ENCODE measurements at places on chromosomes 2 and 18.

DNA sequence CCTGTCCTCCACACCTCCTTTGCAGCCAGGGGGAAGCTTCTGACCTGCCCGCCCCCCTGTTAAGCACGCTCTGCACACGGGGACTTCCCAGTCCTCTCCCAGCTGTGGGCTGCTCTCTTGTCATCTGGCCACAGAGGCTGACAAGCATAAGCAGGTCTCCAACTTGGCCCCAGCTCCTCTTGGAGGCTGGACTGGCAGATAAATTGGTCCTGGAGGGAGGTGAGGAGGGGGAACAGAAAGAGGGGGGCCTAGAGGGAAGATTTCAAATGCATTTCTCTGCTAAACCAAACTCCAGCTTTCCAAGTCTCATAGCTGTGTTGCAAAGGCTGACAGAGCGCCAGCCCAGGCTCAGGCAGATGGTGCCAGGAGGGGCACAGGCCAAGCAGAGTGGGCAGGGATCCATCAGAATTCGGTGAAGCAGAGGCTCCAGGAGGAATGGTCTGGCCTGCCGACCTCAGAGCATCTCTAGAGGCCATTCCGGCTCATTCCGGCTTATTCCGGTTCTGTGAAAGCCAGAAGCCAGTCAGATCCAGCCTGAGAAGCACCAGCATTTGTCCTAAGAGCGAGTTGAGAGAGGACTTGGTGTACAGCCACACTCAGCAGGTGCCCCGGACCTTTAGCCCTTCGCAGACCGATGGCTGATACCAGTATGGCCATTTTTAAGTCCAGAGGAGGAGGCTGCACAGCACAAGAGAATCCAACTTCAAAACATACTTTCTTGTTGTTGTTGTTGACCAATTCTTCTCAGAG is 508.9 kb upstream of the MYT1L start:
- DNase-seq = no peak

- DNase-seq = no peak
Observed at GRCh38 chr18:34809451-34810072, 99.5 kb downstream of the DTNA start.

DNA sequence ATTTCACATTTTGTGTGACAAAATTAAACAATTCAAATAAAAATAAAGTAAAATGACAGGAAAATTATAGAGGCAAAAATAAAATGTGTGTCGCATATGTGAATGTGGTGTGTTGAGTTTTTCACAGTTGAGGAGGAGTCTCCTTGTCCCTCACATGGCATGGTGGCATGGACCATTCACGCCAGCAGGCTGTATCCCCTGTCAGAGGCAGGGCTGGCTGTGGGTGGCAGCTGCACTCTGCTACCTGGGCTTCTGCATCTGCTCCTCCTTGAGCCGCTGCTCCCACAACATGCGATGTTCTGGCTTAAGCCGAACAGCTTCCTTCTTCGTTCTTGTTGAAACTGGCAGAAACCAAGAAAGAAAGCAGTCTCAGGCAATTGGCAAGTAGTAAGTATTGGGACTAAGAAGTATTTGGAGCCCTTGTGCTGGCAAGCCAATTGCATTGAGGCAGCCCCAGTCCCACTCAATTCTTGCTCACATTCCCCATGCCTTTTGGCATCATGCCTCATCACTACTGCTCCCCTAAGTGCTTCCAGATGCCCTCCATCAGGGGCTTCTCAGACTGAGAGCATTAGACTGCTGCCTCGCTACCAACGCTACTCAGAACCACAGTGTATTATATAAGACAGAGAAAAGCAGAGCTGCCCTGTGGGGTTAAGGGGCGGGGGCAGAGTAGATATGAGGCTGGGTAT is 177.9 kb upstream of the NABP1 start:
- peak; percentile 70 for DNase-seq

GRCh38 chr2:113277474-113278072 is 1.1 kb downstream of the PAX8 start:
- DNase-seq = peak; percentile 77

DNA sequence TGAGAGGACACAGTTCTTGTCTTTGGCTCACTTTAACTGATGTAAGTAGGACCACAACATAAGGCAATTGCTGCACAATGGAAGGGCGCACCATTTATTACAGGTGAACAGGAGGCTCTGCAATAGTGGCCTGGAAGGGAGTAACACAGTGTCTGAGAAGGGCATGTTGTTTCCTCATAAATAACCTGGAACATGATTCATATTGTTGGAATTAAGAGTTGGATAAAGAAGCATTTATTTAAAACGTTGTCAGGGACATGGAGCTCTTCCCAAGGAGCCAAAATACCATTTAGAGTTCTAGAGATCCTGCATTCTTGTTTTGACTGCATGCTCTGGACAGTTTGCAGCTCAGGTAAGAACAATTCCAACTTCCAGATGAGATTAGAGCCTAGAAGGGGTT is 110.4 kb downstream of the PLCL1 start:
- DNase-seq = no peak

- peak; percentile 70 for DNase-seq
Observed at GRCh38 chr2:101770726-101771125, 73.2 kb downstream of the MAP4K4 start.

DNA sequence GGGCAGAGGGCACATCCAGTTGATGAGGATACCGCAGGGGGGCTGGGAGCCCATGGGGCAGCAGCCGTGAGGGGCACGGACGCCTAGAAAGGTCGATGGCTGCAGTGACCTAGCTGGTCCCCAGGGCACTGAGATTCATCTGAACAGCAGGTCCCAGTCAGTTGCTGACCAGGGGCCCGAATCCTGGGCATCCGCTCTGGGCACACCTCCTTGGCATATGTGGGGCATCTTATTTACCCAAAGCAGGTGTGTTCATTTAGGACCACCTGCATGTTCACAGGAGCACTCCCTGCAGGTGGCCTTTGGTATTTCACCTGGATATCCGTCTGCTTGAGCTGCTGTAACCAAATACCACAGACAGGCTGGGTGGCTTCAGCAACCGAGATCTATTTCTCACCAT is 72.0 kb upstream of the ODC1 start:
- no peak for DNase-seq

DNA sequence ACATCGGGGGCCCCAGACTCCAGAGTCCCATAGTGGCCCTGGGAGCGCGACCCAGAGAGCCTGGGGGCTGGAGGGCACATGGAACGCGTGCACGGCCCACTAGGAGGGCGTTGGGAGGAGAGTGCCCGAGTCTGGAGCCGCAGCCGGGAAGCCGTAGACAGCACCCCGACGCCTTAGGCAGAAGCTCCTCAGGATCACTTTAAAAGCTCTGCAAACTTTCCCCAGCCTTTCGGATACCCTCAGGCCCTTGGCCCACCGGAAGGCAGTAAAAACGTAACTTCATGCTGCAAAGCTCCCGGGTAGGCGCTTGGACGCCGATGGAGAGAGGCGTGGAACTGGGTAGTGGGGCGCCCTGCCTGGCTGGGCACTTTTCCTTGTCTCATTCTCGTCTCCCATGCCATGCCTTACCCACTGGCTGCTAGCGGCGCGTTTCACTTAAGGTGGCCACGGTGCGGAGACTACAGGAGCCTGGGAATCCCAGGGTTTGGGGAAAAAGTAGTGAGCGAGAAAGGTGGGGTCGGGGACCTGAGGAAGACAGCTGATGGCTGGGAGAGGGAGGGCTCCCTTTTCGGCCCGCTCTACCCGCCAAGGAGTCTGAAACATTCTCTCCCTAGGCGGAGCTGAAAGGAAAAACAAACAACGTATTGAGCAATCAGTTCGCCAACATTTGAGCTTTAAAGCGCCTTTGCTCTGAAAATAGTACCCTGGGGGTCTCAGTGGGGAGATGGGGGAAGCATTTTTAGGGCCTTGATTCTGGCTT is 141.8 kb downstream of the MEIS1 start:
- DNase-seq = no peak

- peak; percentile 97 for DNase-seq
Observed at GRCh38 chr2:68252400-68253218, at the start of gene PPP3R1. PPP3R1 (minus strand) TSS chr2:68252532; CDS start chr2:68252127, 405 bp downstream.

DNA sequence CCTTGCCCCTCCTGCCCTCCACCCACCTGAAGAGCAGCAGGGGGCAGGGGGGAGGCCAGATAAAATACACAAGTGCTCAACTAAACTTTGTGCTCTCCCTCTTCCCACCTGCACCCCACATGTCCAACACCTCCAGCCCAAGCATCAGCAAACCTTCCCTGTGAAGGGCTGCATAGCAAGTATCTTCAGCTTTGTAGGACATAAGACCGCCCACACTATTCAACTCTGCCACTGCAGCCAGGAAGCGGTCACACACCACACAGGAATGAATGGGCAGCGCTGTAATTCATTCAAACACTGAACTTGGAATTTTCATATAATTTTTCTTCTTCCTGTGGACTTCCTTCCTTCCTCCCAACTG is 27.5 kb downstream of the TFCP2L1 start:
- DNase-seq = no peak

- DNase-seq = no peak
Observed at GRCh38 chr2:31947871-31948270, 62.9 kb downstream of the MEMO1 start.

GRCh38 chr18:62606106-62606505 is 83.3 kb downstream of the ZCCHC2 start:
- DNase-seq = no peak

DNA sequence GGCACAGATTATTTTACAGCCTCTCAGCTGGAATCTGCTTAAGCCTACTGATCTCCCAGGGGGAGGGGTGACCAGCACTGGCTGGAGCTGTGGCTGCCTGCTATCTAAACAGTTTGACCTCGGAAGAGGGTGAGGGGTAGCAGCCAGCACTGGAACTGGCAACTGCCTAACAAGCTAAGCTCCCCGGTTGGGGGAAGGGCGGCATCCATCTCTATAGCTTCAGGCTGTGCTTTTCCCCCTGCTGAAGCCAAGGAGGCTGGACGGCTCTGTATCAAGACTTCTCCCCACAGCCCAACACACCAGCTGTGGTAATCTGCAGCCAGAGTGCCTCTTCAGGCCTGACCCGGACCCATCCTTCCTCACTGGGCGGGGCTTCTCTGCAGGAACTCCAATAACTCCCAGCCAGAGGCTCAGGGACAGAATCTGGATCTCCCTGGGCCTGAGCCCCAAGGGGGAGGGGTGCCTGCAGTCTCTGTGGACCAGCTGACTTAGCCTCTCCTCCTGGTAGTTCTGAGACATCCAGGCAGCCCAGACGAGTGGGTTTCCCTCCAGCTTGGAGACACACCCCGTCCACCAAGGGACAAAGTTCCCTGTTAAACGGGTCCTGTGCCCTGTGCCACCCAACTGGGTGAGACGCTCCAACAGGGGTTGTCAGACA is 560.2 kb downstream of the LRP1B start:
- no peak for DNase-seq

GRCh38 chr18:7803956-7804469 is 236.9 kb downstream of the PTPRM start:
- no peak for DNase-seq

- DNase-seq = no peak
Observed at GRCh38 chr2:218063896-218064295, 5.2 kb upstream of the RUFY4 start.

GRCh38 chr2:98028931-98029717 is 33.4 kb upstream of the TMEM131 start:
- DNase-seq = no peak

DNA sequence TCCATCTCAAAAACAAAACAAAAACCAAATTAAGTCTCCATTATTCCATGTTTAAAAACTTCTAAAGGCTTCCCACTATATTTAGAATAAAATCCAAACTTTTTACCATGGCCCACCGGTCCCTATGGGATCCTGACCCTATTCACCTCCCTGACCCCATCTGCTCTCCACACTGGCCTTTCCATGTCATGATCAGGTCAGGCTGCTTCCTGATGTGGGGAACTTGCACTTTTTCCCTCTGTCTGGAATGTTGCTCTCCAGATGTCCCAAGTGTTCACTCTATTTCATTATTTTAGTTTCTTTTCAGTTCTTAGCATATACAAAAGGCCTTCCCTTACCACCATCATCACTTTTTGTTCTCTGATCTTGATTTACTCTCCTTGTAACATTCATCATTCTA is 7.5 kb upstream of the MTA3 start:
- DNase-seq = no peak

DNA sequence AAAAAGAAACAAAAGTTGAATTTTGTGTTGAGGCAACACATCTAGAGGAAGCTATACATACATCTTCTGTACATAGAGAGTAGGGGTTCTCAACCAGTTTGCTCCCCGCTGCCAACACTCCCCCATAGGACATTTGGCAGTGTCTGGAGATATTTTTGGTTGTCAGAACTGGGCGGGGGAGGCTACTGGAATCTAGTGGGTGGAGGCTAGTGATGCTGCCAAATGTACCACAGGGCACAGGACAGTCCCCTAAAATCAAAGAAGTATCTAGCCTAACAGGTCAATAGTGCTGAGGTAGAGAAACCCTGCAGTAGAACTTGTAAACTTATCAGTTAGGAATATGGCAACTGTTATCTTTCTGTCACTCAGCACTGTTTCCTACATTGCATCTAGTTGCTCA is 21.3 kb downstream of the ADAM23 start:
- no peak for DNase-seq

DNA sequence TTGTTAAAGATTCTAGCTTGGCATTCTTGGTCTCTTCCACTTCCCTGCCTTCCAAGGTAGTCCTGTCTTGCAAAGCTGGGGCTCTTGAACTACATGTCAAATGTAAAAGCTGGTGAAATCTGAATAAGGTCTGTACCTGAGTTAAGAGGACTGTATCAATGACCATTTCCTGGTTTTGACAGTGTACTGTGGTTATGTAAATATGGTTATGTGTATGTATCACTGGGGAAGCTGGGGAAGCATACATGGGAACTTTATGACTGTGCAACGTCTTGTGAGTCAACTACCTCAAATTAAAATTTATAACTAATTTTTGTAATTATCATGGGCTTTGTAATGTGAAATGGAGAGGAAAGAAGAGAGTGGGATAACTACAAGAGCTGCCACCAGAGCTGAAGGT is 81.7 kb downstream of the COL4A4 start:
- DNase-seq = no peak

DNA sequence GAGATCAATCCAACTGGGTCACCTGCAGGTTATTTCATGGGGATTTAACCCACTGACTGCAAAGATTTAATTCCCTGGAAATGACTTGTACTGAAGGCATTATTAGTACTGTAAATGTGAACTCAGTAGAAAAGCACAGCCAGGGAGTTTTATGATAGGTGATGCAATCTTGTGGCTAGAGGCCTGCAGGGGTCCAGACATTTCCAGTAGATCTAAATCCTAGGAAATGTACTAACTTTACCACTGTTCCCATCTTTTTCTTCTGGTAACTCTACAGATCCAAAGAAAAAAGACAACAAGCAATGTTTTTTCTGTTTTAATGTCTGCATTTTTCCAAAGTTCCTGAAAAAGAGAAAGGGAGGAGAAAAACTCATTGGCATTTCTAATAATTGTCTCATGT is 500.1 kb downstream of the ARHGAP15 start:
- no peak for DNase-seq

All from eye (tissue), 1 donor.